ENCODE measurements at places on chromosomes 6 and 20.

DNA sequence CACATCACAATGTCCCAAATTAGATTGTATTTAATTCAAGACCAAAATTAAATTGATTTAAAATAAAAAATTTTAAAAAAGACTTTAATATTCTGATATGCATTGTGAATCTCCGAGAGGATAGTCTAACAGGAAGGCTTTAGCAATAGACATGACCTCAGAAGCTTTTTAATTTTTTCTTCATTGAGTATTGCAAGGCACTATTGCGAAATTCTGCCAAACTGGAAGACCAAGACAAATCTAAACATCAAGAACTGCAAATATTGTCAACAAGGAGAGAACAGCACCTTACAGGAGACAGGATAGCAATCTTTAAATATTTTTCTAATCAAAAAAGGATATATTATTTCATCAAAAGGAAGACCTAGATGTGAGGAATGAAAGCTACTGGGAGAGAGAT is 56.9 kb downstream of the BMP5 start:
- no peak for DNase-seq

- no peak for DNase-seq
Measured at GRCh38 chr6:135280375-135281136, 99.4 kb downstream of the MYB start.

DNA sequence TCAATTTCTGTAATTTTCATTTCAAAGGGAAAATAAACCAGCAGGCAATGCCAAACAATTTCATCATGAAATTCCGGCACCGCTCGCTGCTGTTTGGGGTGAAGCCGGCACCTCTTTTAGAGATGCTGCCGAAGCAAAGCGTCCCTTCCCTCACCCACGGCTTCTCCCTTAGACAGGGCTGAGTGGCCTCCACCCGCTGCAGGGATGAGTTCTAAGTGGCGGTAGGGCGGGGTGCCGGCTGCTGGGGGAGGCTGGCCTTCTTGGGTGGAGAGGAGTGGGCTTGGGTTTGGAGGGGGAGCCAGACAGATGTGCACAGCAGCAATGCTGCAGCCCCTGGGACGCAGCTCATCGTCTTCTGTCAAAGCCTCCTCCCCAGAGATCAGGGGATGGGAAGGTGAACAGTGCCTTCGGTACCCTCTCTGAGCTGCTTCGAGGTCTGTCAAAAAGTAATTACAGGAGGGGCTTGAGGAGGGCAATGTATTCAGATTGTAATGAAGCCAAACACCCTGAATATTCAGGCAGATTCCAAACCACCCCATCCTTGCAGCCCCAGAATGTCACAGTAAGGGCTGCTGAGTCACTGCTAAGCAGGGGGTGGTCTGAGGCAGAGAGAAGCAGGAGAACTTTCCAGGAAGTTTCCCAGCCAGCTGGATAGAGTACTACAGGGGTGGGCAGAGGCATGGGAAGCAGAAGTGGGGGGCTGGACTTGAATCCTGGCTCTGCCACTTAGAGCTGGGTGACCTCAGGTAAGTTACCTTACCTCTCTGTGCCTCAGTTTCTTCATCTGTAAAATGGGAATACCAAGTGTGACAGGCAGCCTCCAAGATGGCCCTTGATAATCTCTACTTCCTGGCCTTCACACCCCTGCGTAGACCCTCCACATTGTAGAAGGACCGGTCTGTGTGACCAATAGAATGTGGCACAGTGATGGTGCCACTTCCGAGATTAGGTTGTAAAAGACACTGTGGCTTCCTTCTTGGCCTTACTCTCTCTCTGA is 96.6 kb downstream of the SULF2 start:
- no peak for DNase-seq

- DNase-seq, result no peak
Measured at GRCh38 chr6:168724669-168725570, 283.9 kb downstream of the SMOC2 start.

DNA sequence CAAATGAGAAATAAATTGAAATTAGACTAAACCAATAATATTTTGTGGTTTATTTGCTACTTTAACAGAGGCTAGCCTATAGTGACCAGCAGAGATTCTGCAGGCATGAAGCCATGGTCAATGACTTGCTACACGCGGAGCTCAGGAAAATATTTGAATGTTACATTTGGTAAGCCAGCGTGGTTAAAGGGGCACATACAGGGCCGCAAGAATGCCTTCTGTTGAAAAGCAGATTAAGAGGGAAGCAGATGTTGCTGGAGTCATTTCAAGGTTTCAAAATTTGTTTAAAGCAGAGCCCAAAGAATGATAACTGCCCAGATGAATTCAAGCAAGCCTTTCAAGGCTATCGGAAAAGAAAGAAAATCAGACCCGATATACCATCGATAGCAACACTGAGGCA is 294.3 kb upstream of the MAN1A1 start:
- no peak for DNase-seq

DNA sequence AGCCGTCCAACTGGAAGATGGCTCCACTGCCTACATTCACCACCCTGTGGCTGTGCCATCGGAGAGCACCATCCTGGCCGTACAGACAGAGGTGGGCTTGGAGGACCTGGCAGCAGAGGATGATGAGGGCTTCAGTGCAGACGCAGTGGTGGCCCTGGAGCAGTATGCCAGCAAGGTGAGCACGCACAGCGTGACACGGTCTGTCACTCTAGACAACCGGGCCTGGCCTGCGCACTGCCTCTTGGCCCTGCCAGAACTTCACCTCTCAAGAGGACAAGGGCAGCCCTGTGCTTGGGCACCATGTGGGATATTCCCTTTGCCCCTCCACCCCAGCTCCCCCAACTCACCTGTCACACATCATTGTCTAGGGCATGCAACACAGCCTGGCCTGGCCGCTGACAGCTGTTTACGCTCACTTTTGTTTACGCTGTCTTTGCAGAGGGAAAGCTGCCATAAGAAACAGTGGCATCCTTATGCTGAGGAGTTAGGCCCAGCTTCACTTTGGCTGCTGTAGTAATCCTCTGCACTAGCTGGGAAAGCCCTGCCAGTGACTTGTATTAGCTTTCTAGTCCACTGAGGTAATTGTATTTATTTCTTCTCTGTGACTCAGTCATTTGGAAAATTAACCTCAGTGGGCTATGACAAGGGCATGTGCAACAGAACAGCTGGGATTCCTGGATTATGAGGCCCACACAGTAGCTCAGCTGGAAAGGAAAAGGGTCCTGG is 9.8 kb upstream of the DEF6 start:
- DNase-seq, result no peak

GRCh38 chr20:18645851-18646250 is 58.0 kb downstream of the DTD1 start:
- no peak for DNase-seq

DNA sequence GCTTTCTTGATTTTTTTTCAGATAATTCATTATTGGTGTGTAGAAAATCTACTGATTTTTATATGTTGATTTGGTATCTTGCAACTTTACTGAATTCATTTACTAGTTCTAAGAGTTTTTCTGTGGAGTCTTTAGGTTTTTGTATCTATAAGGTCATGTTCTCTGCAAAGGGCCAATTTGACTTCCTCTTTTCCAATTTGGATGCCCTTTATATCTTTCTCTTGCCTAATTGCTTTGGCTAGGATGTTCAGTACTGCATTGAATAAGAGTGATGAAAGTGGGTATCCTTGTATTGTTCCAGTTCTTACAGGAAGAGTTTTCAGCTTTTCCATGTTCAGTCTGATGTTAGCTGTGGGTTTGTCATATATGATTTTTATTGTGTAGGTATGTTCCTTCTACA is 14.4 kb upstream of the NKX2-4 start:
- DNase-seq, result no peak

DNA sequence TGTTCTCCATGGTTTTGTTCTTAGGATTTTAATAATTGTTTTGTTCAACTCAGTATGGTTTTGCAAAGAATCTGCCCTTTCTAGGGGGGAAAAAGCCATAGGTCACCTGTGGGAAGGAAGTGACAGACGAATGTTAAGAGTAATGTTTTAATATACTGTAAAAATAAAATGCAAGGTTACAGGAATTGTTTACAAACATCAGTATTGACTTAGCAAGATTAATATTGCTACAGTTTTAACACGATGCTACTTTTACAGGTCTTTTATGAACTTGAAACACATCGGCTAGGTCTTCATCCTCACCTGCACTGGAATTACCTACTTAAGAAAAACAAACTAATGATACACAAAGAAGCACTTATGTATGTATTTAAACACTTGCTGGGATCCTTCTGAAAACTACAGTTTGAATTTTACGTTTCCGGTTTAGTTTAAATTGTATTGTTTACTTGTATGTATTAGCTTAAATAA is 1.7 kb upstream of the NKX2-4 start:
- no peak for DNase-seq

DNA sequence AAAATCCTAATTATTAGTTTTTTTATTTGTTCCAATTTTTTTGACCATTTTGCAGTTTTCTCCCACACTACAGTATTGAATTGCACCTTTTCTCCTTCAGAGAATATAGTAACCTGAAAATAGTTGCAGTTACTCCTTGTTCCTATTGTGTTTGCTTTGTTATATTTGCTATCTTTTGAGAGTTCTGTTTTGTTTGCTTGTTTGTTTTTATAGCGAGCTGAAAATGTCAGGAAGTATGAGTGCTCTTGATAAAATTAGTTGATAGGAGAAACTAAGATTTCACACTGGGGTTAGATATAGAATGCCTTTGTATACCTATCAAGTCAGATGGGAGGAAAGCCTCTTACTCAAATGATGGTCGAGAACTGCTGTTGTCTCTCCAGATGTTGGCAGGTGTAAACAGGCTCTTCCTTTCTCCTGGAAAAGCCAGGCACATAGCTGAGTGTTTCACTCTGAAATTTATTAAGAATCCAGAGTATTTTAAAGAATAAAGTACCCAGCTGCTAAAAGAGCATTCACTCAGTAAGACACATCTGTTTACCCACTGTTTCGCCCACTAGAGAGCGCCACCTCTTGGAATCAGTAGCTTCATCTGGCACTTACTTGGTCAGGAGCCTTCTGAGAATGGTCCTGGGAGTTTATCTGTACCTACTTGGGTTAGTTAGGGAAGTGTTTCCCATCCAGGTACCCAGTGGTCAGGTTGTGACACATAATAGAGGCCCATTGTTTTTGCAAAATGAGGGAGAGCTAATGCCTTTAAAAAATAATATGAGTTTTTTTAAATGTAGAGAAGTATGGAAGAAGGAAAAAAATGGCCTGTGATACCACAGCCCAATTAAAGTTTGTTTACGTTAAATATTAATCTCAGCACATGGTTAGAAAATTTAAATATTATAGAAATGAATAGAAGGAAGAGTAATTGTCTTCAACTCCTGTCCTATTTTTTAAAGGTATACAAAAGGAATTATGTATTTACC is 11.2 kb downstream of the NT5DC1 start:
- DNase-seq, result no peak

DNA sequence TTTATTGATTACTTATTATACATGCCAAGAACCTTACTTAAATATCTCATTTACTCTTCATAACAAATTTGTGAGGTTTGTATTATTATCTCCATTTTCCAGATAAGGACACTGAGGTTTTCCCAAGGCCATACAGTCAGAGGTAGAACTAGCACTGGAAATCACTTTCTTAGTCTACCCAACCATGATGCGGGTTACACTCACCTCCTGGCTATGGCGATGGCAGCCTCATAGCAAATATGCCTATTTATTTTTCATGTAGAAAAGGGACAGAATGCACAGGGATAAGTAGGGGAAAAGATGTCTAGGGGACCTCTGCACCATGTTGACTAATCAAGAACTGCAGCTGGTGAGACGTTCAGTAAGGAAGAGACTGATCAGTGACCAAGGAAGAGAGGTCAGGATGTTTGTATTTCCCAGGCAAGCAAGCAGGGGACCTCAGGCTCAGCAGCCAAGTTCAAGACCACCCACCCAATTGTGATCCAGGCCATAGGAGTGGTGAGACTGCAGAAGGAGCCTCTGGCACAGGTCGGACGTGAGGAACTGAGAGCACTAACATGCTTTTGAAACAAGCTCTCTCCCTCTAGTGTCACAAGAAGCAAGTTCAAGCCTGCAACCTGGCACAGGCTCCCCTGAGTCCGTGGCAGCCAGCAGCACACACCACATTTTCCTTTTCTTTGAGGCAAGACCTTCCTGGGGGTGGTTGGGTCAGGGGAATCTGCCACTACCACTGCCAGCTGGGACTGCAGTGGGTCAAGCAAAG is 97.8 kb downstream of the GMPR start:
- DNase-seq, result no peak

DNA sequence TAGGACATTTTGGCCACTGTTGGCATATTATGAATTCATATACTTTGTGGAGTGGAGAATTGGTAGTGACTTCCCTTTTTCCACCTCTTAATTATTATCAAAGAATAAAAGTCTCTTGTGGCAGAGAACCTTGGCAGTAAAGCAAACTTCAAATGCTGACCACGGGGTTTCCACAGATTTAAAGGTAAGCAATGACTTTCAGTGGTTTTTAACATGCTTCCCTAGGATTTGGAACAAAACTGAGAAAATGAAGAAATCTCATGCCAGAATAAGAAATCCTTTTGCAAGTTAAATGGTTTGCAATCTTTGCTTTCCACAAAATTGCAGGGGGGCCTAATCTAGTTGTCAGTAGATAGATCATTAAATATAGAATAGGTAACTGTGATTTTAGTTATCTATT is 2.0 kb upstream of the SDC4 start:
- no peak for DNase-seq

- no peak for DNase-seq
Measured at GRCh38 chr6:8278562-8278961, 156.8 kb downstream of the SLC35B3 start.

GRCh38 chr20:9498322-9498721 is 16.1 kb upstream of the LAMP5 start:
- DNase-seq, result no peak

DNA sequence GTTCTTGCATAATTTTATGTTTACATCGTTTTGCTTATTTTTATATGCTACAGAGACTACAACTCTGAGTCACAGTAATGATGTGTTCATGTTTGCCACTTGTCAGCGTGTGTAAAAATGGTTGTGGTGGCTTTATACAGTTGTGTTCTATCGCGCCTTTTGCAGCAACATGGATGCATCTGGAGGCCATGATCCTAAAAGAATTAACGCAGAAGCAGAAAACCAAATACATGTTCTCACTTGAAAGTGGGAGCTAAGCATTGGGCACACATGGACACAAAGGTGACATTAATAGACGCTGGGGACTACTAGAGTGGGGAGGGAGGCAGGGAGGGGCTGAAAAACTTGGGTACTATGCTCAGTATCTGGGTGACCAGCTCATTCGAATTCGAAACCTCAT is 996 bp upstream of the SEC23B start:
- no peak for DNase-seq

DNA sequence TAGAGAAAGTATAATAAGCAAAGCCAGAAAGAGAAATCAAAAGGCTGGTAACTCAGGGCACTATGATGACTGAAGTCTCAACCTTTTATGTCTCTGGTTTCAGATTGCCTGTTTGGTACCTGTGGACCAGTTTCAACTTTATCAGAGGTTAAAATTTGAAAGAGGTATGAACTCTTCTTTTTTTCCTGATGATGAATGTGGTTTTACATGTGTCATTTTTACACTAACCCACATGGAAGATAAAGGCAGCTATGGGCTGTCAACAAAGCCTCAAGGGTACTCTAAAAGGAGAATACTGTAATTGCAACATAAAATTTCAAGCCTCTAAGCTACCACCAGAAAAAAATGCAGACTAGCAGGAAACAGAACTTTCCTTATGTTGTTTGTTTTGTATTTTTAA is 52.4 kb downstream of the RNF144B start:
- DNase-seq, result no peak

- no peak for DNase-seq
Measured at GRCh38 chr20:50068041-50068651, 44.8 kb downstream of the UBE2V1 start.
